ENCODE measurements at places on chromosomes 3 and 15. TPM values are rescaled to one million over a fixed set of nuclear protein-coding genes. Genes with fewer than 3 reads are reported as not detected.

The TTC23 gene
- total RNA-seq = 12.0 TPM

The CEMIP gene
- total RNA-seq = 0.10 TPM

The P2RY12 gene
- total RNA-seq = not detected

The CLCN2 gene
- total RNA-seq = 0.93 TPM

The ELL3 gene
- 3.1 TPM for total RNA-seq

The CCDC51 gene
- 18.2 TPM for total RNA-seq

The FBN1 gene
- 29.1 TPM for total RNA-seq

The DBR1 gene
- 17.5 TPM for total RNA-seq

The DPPA2 gene
- total RNA-seq = not detected

The RFT1 gene
- 26.6 TPM for total RNA-seq

The PLSCR5 gene
- total RNA-seq = not detected

The CELSR3 gene
- total RNA-seq = 0.39 TPM

The LOXL1 gene
- total RNA-seq = 2.5 TPM

The SLC35G2 gene
- 16.1 TPM for total RNA-seq

The LSMEM2 gene
- not detected for total RNA-seq

The CDHR4 gene
- total RNA-seq = not detected

The AMOTL2 gene
- total RNA-seq = 127 TPM

The SCG3 gene
- not detected for total RNA-seq

The ADAMTSL3 gene
- total RNA-seq = 0.80 TPM

The ACTRT3 gene
- total RNA-seq = 6.1 TPM

The GNAT1 gene
- total RNA-seq = not detected

The GLDN gene
- total RNA-seq = not detected

The SOX2 gene
- not detected for total RNA-seq

The USP13 gene
- 15.2 TPM for total RNA-seq

The HCN4 gene
- total RNA-seq = not detected

The MYNN gene
- total RNA-seq = 9.3 TPM

The GOLGA8J gene
- not detected for total RNA-seq

The ZNF860 gene
- 1.6 TPM for total RNA-seq

The PLAAT1 gene
- total RNA-seq = 0.60 TPM

The IMPG2 gene
- 0.07 TPM for total RNA-seq

The SCG5 gene
- 0.30 TPM for total RNA-seq

The CPLX3 gene
- not detected for total RNA-seq

The RAB43 gene
- total RNA-seq = 23.4 TPM

The SUSD5 gene
- total RNA-seq = 4.3 TPM

The KBTBD13 gene
- total RNA-seq = not detected

The BLM gene
- 9.8 TPM for total RNA-seq

The SYNPR gene
- total RNA-seq = not detected
